ENCODE measurements at places on chromosomes 7 and 10.

GRCh38 chr10:61878740-61879068, 22.8 kb upstream of the ARID5B start:
- DNase-seq = no peak

DNA sequence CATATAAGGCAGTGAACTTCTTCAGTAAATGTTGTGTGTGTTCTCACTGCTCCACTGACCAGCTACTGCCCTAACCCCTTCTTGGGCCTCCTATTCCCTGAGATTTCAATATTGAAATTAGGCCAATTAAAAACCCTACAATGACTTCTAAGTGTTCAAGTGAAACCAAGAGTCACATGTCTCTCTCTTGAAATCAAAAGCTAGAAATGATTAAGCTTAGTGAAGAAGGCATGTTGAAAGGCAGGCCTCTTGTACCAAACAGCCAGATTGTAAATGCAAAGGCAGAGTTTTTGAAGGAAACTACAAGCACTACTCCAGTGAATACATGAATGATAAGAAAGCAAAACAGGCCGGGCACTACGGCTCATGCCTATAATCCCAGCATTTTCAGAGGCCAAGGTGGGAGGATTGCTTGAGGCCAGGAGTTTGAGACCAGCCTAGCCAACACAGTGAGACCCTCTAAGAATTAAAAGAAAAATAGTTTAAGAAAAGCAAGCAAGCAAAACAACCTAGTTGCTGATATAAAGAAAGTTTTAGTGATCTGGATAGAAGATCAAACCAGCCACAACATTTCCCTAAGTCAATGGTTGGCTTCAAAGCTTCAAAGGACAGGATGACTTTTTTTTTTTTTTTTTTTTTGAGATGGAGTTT, 22.3 kb downstream of the BRAF start:
- no peak for DNase-seq

- DNase-seq = no peak
These were observed 323.4 kb downstream of the WDR37 start for GRCh38 chr10:1379601-1380000.

GRCh38 chr10:131258256-131258655, 53.3 kb downstream of the TCERG1L start:
- DNase-seq = no peak

DNA sequence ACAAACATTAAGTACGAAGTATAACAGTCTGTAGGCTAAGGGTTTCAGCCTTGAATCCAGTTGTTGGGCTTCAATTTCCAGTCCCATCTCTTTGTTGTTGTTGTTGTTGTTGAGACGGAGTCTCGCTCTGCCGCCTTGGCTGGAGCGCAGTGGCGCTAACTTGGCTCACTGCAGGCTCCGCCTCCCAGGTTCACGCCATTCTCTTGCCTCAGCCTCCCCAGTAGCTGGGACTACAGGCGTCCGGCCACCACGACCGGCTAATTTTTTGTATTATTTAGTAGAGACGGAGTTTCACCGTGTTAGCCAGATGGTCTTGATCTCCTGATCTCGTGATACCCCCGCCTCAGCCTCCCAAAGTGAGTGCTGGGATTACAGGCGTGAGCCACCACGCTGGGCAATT, 464.9 kb downstream of the ANKRD7 start:
- DNase-seq = no peak

DNA sequence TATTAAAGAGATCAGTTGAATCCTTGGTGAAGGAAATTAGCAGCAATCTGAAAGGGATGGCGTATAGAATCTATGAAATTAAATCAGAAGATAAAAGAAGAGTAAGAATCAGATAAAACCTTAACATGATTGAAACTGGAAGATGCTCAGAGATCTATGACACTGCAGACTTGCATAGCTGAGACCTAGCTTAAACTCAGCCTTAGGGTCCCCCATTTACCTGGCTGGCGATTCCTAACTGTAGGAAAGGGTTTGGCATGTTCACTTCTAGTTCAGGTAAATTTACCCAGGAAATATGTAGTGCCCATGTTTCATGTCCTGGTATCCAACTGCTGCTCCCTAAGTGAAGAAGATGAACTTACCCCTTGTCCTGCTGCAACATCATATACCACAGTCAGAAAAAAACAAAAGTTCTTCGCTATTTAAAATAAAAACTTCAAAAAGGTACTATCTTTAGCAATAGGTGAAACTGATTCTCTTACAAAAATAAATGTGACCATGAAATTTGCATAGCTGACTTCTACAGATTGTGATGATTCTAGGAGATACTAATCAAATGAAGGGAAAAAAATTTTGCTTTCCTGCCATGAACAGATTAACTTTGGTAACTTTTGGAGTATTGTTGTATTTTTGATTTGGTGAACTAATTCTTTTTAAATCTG, 47.8 kb upstream of the TMEM243 start:
- no peak for DNase-seq

GRCh38 chr10:7590271-7590670, 76.5 kb downstream of the ITIH5 start:
- DNase-seq = no peak

DNA sequence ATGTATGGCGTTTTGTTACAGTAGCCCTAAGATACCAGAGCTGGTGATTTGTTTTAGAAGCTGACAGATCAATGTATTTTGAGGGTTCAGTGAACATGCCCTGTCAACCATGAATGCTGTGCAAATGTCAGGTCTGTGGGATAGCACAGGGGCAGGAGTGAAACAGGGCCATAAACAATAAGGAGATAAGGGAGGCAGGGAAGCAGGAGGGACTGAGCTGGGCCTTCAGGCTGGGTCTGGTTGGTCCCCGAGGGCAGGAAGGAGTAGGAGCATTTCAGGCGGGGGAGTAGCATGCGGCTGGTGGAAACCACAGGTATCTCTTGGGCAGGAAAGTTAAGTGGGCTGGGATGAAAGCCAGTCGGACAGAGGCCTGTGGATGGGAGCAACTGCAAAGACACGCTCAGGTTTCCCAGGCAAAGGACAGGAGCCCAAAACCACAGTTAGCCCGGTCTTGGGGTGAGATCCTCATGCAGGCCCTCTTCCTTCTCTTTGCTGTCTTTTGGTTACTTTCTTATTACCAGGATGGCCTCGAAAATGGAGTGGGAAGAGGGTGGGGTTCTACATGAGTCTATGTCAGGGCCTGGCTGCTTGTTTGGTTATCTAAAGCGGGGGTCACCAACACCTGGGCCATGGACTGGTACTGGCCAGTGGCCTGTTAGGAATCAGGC, 69.5 kb upstream of the SEPHS1 start:
- DNase-seq = no peak
